ENCODE measurements at places on chromosomes 5 and 9.
A peak's percentile ranks its signal among the peaks of the same experiment; 100 is the strongest.

- peak; percentile 41 for DNase-seq
Measured at GRCh38 chr9:12212860-12213259, 480.3 kb upstream of the TYRP1 start.

DNA sequence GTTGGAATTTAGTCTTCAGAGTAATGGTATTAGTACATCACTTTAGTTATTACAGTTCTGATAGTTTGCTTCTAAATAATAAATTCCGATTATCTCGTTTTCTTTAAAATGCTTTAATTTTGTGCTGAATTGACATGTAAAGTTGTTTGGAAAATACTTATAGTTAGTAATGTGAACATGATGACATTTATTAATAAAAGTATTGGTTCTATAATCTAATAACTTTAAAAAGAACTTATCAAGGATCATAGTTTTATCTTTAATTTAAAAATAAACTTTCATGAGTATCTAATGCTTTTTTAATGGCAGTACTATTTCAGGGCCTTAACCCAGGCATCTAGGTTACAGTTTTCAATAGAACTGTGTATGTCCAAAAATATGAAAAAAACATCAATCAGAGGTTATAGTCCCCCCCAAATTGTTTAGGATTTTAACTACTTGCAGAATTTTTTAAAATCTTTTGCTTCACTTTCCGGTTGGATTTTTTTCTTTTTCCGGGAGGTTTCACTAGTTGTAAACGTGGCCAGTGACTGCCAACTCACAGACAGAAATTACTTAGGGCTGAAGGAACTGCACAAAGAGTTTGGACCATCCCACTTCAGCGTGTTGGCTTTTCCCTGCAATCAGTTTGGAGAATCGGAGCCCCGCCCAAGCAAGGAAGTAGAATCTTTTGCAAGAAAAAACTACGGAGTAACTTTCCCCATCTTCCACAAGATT lies 680 bp downstream of the GPX8 start:
- peak; percentile 41 for DNase-seq

GRCh38 chr9:94181408-94182181 lies 77.5 kb upstream of the ZNF169 start:
- DNase-seq, result no peak

DNA sequence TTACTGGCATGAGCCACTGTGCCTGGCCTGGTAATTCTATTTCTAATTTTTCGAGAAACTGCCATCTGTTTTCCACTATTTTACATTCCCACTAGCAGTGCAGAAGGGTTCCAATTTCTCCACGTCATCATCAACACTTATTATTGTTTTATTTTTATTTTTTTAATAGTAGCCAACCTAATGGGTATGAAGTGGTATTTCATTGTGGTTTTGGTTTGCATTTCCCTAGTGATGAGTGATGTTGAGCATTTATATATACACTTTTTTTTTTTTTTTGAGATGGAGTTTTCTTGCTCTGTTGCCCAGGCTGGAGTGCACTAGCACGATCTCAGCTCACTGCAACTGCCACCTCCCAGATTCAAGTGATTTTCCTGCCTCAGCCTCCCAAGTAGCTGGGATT lies 28.3 kb downstream of the WWC1 start:
- no peak for DNase-seq

GRCh38 chr5:96709152-96709821 lies 47.1 kb downstream of the CAST start:
- DNase-seq, result no peak

GRCh38 chr5:138178516-138179276 lies at the start of the genes BRD8 and KIF20A:
BRD8 (minus strand) TSS chr5:138178630; CDS start chr5:138178614, 16 bp downstream.
KIF20A (plus strand) TSS chr5:138179112; CDS start chr5:138179681, 569 bp downstream.
- DNase-seq, result peak; percentile 98

GRCh38 chr5:37005252-37005651 lies 128.7 kb downstream of the NIPBL start:
- DNase-seq, result no peak

GRCh38 chr5:15008921-15009320 lies 137.3 kb upstream of the ANKH start:
- no peak for DNase-seq

GRCh38 chr5:59246145-59246869 lies 647.2 kb downstream of the PDE4D start:
- DNase-seq, result no peak

DNA sequence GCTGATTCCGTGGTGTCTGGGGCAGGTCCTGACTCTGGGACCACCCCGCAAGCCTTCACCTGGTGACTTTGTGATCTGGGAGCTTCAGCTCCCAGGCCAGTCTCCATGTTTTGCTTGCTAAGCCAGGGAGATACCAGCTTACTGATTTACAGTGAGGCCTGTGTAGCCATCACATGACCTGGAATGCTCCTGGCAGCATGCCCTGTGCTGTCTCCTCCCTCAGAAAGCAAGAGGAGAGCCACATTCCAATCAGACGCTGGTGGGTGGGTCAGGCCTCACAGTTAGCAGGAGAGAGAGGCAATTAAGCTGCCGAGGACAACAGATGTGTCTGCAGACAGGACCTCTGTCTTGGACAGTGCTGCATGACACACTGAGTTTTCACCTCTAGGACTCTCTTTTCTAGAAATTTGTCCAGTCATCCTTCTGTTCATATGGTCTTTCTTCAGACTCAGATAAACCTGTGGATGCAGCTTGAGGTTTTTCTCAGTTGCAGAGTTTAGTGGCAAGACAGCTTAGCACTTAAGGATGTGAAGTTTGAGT lies 24.4 kb upstream of the GRPEL2 start:
- DNase-seq, result peak; percentile 76

GRCh38 chr5:174336479-174336878 lies 291.0 kb downstream of the NSG2 start:
- no peak for DNase-seq

- no peak for DNase-seq
Measured at GRCh38 chr9:37512437-37512836, 26.7 kb downstream of the POLR1E start.

DNA sequence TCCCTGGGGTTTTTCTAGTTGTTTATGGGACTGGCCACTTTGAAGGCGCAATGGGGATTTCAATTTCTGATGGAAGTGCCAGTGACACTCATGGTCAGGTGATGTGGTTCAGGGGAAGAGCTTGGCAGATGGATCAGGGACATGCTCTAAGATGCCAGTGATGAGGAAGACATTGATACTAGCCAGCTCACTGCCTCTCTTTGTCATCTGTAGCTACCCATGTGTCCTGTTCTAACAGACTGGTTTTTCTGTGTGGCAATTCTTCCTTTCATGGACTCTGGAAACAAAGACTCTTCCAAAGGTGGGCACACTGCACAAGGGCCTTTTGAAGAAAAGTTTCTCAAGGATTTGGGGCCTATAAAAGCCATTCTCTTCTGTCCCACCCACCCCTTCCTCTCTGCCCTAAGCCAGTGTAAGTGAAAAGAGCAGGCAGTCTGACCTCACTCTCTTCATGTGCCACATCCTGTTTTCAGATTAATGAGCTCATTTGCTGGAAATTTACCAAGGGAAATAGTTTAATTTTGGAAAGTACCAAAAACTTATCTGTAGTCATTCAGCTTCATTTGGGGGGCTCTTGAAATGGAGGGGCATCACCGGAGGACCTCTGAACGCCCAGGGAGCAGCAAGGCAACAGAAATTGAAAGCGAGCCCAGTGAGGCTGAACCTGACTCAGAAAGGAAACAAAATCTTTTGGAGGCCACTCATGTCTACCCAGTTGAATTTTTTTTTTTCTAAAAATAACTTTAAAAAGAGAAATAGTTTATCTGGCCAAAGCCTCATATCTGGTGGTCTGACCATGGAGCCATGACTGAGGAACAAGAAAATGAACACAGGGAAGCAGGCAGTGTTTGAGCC lies 4.9 kb upstream of the TRAF1 start:
- DNase-seq, result no peak

DNA sequence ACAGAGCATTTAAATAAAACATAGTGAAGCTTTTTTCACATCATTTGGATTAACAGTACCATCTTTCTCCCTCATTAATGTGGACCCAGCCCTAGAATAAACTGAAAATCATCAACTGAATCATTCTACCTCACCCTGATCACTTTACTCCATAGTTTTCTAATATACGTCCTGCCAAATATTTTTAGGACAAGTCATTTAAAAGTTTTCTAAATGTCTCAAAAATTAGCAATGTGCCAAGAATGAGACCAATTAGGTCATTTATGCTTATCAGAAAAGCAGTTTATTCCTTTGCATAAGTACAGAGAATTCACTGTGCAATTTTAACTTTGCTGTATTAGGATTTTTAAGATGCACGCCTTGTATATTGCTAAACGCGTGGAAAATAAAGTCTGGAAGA lies 284.4 kb downstream of the PIK3R1 start:
- no peak for DNase-seq

GRCh38 chr5:67173959-67174358 lies 22.6 kb downstream of the CD180 start:
- DNase-seq, result no peak

DNA sequence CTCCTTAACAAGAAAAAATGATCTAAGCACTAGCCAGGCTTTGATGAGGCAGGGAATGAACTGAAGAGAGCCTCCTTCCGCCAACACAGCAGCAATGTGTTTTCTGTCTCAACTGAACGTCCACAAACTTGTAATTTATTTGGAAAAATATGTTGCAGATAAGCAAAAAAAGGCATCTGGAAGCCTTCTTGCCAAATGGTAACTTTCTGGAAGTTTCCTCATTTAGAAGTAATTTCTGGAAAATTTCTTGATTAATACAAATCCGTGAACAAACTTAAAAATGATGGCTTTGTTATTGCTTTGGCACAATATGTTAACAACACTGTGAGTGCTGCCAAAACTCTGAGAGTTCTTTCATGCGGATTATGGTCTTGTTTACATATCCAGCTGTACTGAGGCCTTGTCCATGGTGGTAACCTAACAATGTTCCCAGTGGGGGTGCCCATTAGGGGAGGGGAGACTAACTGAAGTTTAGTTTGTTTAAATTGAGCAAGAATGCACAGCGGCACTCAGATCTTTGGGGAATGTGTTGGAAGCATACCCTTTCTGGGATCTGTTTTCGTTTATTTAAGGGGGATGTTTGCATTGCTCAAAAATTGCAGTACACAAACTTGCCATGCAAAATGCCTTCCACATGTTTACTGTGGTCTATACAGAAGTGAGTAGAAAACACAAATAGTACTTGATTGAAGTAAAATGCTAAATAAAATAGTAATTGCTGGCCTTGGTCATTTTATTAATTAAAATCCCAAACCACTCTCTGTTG lies 334.7 kb downstream of the NR2F1-AS1 start:
- DNase-seq, result peak; percentile 75

DNA sequence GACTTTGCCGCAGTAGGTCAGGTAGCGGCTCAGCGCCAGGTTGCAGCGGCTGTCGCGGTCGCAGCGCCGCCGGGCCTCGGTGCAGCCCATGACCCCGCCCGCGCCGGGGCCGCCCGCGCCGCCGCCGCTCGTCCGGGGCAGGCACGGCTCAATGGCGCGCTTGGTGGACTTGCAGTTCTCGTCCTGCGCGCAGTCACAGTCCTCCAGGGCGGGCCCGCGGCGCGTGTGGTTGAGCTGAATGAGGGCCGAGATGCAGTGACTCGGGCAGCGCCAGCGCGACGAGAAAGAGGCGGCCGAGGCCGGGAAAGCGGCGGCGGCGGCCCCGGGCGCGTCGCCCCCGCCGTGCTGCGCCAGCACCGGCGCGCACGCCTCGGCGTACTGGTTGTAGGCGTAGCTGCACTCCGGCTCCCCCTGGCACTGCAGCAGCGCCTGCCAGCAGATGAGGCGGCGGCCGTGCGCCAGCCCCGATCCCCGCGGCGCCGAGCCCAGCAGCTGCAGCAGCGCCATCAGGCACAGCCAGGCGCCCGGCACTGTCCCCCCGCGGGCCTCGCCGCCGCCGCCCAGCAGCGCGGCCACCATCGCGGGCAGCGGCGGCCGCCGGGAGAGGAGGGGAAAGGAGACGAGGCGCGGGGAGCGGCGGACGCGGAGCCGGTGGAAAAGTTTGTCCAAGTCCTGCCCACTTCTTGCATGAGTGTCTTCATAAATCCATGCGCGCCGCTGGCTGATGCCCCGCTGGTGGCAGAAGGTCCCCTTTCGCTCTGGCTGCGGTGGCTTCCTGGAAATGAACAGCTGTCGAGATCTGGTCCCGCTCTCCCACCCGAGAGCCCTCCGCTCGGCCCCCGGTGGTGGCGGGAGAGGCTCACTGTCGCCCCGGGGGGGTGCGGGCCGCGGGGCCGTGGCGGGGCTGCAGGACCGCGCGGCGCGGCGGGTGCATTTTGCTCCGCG lies 833 bp downstream of the GAS1 start:
- peak; percentile 82 for DNase-seq

DNA sequence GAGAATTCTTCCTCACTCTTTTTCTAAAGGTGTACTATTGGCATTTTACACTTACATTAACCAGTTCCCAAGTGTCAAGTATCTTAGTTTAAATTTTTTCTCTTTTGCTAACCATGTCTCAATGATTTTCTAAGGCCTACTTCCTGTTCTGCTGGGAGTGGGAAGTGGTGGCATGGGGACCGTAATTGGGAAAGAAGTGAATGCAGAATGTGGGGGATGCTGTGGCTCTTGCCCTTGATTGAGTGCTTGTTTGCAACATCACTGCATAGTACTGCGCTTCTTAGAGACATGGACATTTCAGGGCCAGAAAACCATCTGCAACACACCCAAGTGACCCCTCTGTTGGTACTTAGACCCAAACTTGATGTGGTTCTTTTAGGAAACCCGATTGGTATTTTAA lies 32.8 kb downstream of the MRRF start:
- no peak for DNase-seq

- DNase-seq, result peak; percentile 61
Measured at GRCh38 chr9:95004411-95005277, 278.1 kb downstream of the AOPEP start.

DNA sequence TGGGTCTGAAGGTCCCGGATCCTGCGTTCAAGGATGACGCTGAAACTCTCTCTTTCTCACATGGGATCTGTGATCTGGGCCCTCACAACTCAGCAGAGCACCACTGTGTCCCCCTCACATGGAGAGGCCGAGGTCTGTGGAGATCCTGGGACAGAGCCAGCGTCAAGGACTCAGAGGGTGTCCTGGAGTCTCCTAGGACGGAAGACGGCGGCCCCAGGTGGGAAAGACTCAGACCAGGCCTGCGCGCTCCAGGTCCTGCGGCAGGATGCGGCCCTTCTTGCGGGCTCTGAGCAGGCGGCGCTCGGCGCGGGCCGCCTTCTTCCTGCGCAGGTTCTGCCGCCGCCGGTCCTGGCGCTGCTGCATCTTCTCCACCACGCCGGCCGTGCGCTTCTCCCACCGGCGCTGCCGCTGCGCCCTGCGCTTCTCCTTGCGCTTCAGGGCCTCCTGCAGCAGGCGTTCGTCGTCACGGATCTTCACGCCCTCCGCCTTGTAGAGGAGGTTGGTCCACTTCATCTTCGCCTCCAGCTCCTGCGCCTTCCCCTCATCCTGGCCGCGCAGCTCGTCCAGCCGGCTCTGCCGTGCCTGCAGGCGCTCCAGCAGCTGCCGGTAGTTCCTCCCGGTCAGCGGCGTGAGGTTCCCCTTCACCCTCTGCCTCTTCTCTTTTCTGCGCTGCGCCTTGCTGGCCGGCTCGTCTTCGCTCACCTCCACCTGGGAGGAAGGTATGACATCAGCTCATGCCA lies 4.2 kb downstream of the SURF6 start:
- DNase-seq, result no peak

GRCh38 chr5:81642210-81642609 lies 108.7 kb downstream of the SSBP2 start:
- no peak for DNase-seq

Measured in brain (organoid and tissue), 16 donors.